ENCODE measurements at places on chromosomes 7 and 10. TPM values are rescaled to one million over a fixed set of nuclear protein-coding genes. Genes with fewer than 3 reads are reported as not detected.

The GPER1 gene
- total RNA-seq = 1.5 TPM

The TLL2 gene
- total RNA-seq = 0.31 TPM

The C1QL3 gene
- total RNA-seq = not detected

The SKIDA1 gene
- total RNA-seq = 0.33 TPM

The PAX4 gene
- not detected for total RNA-seq

The PON1 gene
- not detected for total RNA-seq

DNA sequence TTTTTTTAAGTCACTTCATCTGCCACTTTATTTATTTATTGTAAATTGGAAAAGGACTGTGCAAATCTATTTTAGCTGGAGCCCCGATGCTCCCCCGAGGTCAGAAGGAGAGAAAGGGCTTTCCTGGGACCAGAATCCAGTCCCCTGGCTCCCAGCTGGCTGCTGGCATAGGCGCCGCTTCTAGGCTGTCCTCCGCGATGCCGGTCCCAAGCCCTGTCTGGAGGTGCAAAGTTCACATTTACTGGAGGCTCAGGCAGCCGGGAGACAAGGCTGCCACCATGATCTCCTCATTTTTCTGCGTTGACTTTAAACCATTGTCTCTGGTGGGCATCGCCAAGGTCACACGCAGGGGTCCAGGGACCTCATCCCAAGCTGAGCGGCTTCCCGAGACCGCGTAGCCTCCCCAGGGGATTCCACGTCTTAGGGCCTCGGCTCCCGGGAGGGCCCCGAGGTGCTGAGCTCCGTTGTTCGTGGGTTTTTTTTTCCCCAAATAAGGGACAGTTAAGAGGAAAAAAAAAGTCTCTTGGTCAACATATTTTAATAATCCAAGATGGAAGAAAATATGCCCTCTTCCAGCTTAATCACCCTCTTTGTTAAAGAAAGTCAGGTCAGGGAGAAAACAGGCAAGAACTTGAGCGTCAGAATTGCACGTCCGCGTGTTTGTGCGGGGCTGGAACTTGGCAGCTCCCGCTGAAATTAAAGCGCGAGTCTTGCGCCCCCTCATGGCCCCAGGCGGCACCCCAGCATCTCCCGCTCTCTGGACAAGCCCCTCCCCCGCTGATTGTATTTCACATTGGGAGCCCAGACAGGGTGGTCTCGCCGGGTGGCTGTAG, 11.9 kb downstream of the RGR start:
- DNase-seq = no peak

DNA sequence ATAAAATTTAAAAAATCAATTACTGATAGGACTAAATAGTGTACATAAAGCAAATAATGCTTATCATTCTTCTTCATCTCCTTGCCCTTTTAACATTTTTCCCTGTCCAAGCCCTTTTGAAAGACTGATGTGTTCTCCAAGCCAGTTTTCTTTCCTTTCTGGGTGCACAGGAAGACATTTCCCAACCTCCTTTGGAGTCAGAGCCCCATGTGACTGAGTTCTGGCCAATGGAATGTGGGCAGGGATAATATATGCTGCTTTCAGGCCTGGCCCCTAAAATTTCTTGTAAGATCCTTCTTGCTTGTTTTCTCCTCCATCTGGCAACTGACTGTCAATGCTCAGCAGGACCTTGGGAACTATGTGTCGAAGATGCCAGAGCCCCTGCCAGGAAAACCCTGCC, 197.5 kb downstream of the EMX2 start:
- DNase-seq = no peak

DNA sequence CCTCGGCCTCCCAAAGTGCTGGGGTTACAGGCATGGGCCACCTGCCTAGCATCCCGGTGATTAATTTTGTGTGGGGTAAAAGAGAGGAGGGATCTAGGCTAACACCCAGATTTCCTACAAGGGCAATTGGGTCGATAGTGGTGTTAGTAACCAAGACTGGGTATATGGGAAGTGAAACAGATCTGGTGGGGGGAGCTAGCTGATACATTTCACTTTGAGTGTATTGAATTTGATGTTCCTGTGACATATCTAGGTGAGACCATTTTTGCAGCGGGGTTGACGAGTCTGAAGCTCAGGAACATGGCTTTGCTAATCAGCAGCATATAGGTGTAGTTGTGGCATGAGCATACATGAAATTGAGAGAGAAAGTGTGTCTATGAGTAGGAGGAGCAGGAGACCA, 12.0 kb downstream of the CLCN1 start:
- DNase-seq = no peak

DNA sequence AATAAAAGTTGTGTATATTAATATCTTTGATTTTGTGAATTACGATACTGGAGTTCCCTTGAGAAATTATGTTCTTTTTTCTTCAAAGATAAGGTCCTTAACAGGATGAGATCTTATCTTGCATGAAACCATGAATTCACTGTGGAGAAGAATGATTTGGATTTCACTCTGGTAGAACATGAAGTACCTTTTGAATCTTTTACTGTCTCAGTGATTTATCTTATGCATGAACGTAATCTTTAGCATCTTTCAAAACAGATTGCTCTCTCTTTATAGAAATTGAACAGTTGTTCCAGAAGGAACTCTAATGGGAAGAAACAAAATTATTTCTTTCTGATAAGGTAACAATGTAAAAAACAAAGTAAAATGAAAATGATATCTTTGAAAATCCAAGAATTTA, 11.0 kb upstream of the ZNF438 start:
- DNase-seq = no peak

DNA sequence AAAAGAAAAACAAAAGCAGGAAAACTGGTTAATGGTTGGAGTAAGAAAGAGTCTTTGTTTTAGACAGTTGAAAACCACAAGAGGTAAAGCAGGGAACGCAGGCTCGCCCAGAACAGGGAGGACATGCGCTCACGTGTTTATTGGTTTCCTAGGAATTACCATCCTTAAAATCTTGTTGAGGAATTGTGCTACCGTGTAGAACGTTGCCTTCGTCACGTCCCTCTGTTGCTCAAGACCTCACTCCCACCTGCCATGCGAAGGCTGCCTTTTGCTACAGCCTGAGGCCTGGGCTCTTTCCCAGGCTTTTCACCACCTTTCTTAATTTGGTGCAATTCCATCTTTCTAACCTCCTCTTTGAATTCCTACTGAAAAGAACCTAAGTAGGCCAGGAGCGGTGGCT, 61.6 kb upstream of the CAMK1D start:
- DNase-seq = no peak

DNA sequence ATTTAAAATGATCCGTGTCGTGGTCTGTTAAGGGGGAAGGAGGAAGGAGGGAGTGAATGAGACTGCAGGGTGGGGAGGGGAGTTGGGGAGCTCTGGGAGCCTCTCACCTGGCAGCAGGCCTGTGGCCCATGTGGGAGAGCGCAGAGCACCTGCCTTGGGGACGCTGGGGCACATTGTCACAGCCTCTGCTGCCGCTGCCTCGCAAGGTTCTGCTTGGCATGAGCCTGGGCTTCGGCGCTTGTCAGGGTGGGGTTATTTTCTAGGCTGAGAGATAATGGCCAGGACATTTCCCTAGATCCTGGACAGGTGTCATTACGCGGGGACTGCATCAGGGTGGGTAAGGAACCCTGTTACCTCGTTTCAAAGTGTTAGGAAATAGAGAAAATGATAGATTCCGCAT, 2.2 kb upstream of the SUN1 start:
- DNase-seq = no peak

DNA sequence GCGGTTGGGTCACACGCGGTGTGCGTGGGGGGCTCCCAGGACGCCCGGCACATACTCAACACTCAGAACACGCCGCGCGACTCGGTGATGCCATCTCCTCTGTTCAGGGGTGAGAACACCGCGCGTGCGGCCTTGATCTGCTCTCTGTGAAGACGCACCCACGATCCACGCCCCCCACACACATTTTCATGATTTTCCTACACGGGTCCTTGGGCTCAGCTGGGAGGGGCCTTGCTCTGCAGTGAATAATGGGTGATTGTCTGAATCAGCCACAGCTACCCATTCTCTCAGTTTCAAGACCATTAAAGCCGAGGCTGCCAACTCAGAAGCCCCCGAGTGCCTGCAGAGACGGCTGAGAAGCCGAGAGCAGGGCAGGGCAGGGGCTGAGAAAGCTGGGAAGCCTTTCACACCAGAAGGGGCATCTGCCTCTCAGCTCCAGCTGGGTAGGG, 54.3 kb upstream of the PDGFA start:
- DNase-seq = no peak

DNA sequence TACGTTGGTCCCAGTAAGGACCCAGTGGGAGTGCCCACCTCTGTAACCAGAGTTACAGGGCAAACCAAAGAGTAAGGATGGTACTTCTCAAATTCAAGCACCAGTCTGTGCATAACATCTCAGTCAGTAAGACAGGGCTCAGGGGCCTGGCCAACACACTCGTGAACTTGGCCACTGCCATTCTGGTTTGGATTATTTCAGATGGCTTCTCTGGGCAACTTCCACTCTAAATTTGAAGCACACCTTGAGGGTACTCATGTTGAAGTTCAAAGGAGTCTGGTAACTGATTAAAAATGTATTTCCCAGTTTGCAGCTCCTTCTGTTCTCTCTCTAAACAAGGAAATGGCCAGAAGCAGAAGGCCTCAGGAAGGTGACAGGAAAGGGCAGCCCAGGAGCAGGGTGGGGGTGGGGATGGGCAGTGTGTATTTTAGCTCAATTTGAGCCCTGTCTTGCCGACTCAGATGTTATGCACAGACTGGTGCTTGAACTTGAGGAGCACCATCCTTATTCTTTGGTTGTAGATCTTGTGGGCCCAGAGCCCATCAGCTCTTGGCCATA, 107.3 kb upstream of the GLI3 start:
- no peak for DNase-seq

DNA sequence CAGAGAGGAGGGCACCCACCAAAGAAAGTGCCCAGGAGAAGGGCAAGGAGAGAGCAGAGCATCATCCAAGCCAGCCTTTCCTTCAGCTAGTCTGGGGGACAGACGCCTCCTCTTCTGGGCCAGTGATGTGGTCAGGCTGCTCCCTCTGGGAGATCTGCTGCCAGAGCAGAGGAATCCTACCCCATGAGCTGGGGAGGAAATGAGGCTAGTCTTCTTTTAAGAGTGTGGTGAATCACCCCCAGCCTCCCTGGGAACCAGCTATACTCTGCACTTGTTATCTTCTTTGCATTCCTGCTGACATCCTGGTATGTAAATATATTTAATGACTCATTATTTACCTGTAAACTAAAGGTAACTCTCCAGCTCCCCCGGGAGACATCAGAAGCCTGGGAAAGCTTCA, 41.6 kb upstream of the EPHB6 start:
- peak; percentile 25 for DNase-seq

- peak; percentile 81 for DNase-seq
Measured at GRCh38 chr7:16563281-16564022, 36.8 kb downstream of the LRRC72 start.

DNA sequence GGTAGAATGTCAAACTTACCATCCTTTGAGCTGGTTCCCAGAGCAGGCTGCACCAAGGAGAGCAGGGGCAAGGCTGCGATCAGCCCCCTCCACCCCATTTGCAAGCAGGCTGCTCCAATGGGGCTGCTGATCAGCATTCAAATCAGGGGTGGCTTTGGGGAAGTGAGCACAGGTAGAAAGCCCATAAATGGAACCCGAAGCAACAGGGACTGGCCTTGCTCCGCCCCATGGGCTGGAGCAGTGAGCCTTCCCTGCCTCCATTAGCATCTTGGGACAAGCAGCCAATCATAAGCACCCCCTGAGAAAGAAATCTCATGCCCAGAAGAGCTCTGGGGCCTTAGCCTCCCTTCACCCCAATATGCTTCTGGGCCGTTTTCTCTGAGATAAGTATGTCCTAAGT, 4.0 kb upstream of the PKD1L1 start:
- DNase-seq = no peak

GRCh38 chr10:6624392-6624791, 44.3 kb upstream of the PRKCQ start:
- DNase-seq = peak; percentile 17

- no peak for DNase-seq
Measured at GRCh38 chr7:134477954-134478353, 19.1 kb upstream of the AKR1B1 start.

DNA sequence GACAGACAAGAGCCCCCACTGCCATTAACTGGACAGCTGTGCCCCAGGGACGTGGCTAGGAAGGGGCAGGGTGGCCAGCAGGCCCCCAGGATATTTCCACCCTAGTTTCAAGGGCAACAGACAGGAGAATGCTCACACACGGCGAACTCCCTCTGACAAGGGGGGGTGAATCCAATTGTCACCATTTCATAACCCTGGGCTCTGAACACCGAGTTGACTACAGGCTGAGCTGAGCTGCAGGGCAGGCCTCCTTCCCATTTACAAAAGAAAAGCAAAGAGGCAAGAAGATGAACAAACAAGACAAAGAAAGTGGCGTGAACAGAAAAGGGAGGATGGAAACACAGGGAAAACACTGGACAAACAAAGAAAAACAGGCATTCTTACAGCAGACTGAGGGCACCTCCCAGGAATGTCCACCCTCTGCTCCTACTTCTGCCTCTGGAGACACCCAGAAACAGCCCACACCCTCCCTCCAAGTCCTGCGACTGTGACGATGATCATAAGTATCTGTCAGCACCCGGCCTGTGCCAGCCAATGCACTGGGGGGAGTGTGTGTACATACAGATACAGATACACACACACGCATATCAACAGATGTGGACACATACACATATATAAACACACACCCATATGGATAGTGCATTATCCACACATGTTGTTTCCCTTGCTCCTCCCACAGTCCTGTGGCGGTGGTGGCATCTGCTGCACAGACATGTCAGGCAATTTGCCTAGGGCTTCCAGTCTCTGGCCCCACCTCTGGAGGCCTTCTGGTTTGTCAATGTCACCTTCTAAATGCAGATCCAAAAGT, 66.2 kb downstream of the FAM53B start:
- no peak for DNase-seq

DNA sequence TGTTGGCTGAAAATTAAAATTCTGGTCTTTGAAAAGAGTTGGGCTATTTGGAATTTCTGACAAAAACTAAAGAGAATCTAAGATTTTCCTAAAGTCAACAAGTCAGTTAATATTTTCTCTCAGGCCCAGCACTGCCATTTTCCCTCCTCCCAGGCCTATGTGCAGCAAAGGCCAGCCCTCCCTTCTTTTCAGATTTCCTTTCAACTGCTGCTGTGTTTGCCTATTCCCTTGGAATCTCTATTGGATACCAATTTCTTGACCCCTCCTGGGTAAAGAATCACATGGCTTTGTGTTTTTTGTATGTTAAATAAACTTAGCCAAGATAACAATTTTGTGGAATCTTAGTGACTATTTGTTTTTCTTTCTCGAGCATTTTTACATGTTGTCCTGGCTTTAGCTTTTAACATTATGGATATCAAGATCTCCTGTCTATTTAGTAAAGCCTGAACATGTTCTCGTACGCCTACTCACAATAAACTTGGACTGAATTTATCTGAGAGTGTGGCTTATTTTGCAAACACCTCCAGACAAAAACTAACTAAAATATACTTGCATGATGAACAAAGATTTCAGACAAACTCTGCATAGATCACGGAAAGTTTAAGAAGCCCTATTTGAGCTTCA, 19.9 kb downstream of the MACC1 start:
- DNase-seq = peak; percentile 56

DNA sequence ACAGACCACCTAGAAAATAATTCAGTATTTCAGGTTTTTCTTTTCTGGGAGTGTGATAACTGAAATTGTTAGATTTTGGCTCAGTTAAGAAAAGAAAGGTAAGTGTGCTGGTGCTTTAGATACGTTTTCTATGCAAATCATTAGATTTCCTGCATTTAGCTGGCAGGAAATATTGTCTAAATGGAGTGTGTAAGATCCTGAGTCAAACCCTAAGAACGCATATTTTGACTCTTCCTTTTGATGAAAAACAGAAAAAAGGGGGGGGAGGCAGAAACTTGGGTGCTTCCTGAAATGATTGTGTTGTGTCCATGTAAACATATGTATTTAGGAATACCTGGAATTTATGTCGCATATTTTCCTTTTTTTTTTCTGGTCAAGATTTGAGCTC, 1.2 kb downstream of the GRK5 start:
- no peak for DNase-seq

- peak; percentile 74 for DNase-seq
Measured at GRCh38 chr7:138842111-138842510, 44.1 kb upstream of the ATP6V0A4 start.
